ENCODE measurements at places on chromosomes 6 and 20. TPM values are rescaled to one million over a fixed set of nuclear protein-coding genes. Genes with fewer than 3 reads are reported as not detected.

DNA sequence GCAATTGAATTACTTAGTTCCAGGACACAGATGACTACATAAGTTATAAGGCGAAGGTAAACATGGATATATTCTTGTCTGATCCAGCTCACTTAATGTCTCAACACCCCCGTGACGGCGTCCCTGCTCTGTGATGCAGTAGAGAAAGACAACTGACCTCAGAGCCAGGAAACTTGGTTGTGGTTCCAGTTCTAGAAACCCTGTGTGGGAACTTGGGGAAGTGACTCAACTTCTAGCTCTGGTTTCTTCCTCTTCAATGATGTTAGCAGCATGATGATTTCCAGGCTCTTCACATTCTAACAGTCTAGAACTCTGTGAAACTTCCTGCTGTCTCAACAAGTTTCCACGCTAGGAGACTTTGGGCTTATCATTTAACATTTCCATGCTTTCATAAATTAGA is 18.4 kb downstream of the LAMA4 start:
- H3K4me3 ChIP-seq = no peak overlapping the region
- DNase-seq = no peak
- H3K4me1 ChIP-seq = peaks cover 70% of the 10 kb centered on the region
- peak overlapping the region; percentile 60 for H3K27ac ChIP-seq

DNA sequence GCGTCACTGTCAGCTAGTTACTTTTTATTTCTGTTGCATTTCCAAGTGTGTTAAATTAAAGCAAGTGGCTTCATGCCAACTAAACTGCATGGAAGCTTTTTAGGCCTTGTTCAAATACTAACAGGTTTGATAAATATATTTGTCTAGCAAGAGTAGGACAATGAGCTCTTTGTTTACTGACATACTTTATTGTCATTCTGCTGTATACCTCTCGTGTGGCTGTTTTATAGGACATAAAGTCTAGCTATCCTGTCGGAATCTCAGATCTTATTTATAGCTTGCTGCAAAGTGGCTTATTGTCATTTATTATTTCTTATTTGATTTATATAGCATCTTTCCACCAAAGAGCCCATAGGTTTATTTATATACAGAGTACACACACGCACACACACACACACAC is 711.1 kb downstream of the KIF16B start:
- no peak overlapping the region for H3K27ac ChIP-seq
- H3K36me3 ChIP-seq = no peaks in the 10 kb centered on the region
- H3K4me1 ChIP-seq = no peaks in the 10 kb centered on the region
- H3K27me3 ChIP-seq = no peaks in the 10 kb centered on the region
- DNase-seq = no peak

DNA sequence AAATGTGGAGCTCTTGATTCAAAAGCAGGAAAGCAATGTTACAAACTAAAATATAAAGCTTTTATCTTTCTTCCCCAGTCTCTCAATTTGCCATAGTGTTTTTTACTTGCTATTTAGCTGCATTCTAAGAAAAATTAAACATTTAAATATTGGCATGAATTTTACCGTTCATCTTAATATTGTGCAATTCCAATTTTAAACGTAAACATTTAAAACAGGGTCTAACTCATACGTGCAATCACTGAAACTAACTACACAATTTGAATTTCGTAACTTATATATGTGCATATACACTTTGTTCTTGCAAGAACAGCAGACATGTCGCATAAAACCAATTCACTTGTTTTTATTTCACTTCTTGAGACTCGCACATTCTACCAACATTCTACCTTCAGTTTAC is 280.8 kb upstream of the QKI start:
- no peaks in the 10 kb centered on the region for H3K27me3 ChIP-seq
- no peak overlapping the region for H3K4me3 ChIP-seq
- H3K4me1 ChIP-seq = no peaks in the 10 kb centered on the region

DNA sequence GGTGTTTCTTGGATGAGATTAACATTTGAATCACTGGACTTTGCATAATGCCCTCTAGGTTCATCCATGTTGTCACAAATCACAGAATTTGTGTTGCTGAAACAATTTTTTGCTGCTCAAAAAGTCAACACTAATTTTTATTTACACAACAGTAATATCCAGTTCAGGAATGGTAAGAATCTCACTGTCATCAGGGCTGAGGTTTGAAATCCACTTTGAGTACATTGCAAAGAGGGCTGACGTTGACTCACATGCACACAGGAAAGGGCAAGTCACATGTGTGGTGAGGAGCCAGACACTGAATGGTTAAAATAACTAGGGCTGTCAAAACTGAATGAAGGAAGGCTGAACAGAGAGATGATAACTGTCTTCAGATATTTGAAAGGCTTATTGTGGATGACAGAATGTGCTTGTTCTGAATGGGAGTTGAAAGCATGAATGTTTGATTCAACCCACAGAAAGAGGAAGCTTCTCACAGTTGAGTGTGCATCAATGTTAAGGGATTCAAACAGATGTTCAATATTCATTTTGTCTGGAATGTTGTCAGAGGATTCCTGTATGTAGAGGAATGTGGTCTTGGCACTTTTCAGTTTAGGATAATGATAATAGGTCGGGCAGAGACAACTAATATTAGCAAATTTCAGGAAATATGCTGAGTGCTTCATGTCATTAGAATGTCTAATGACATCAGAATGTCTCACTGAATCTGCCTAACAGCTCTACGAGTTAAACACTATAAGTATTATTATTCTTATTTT is 3.6 kb upstream of the ADGRG6 start:
- H3K27me3 ChIP-seq = peaks cover 2% of the 10 kb centered on the region
- H3K4me1 ChIP-seq = peaks cover 23% of the 10 kb centered on the region
- H3K4me3 ChIP-seq = no peak overlapping the region
- DNase-seq = no peak
- peak overlapping the region; percentile 60 for H3K27ac ChIP-seq
- no peaks in the 10 kb centered on the region for H3K36me3 ChIP-seq

DNA sequence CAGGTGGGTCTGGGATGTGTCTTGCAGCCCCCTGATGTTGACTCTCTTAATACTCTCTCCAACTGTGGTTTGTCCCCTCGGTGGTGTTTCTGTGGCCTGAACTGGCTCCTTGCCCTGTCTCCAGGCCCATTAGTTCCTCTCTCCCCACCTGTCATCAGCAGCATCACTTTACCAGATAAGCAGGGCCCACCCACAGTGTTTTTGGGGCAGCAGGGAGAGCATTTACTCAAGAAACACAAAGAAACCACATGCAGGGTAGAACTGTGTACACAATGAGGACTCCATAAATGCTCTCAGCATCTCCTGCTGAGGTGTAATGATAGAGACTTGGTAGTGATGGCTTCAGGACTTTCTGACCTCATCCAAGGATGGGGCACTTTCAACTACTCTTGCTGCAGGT is 20.2 kb upstream of the MRPS18A start:
- no peak overlapping the region for H3K4me3 ChIP-seq
- no peak overlapping the region for H3K27ac ChIP-seq
- H3K27me3 ChIP-seq = peaks cover 3% of the 10 kb centered on the region
- no peaks in the 10 kb centered on the region for H3K36me3 ChIP-seq
- peaks cover 37% of the 10 kb centered on the region for H3K4me1 ChIP-seq

- DNase-seq = no peak
- no peak overlapping the region for H3K4me3 ChIP-seq
- H3K36me3 ChIP-seq = peaks cover 16% of the 10 kb centered on the region
- no peaks in the 10 kb centered on the region for H3K27me3 ChIP-seq
Measured at GRCh38 chr6:169624785-169625184, 77.0 kb downstream of the WDR27 start.

GRCh38 chr20:10591946-10592521 is 81.8 kb downstream of the JAG1 start:
- peak overlapping the region; percentile 91 for H3K27ac ChIP-seq
- peaks cover 80% of the 10 kb centered on the region for H3K4me1 ChIP-seq
- no peak for DNase-seq
- H3K4me3 ChIP-seq = no peak overlapping the region
- H3K36me3 ChIP-seq = peaks cover under 1% of the 10 kb centered on the region

DNA sequence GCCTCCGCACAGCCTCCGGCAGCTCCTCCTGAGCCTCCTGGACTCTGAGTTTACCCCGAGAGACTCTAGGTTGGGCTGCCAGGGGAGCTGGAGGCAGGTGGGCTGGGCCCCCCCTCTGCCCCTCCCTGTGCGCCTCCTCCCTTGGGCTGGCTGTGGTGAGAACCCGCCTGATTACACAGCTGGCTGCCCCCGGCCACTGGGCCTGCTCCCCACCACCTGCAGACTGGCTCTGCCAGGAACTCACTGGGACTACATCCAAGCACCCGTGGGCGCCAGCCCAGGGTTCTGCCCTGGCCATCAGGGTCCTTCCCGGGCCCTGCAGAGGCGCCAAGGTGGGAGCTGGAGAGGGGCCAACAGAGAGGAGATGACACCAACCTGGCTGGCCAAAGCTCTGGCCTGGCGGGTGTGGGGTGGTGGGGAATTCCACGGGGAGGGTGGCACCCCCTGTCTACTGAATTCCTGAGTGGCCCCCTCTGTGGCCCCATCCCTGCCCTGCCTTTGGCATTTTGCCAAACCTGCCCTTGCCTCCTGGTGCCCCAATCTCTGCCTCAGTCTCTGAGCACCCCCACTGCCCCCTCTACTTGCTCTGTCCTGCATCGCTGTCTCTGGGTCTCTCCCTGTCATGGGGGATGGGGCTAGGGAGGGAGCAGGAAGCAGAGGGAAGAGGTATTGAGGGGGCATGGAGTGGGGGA is 21.9 kb upstream of the CDH22 start:
- H3K27ac ChIP-seq = no peak overlapping the region
- H3K4me1 ChIP-seq = no peaks in the 10 kb centered on the region
- DNase-seq = no peak
- no peak overlapping the region for H3K4me3 ChIP-seq
- peaks cover 3% of the 10 kb centered on the region for H3K36me3 ChIP-seq

- no peak for DNase-seq
- peaks cover 25% of the 10 kb centered on the region for H3K4me1 ChIP-seq
- H3K27me3 ChIP-seq = peaks cover 5% of the 10 kb centered on the region
- no peaks in the 10 kb centered on the region for H3K36me3 ChIP-seq
- no peak overlapping the region for H3K4me3 ChIP-seq
Measured at GRCh38 chr20:14948416-14948815, 611.0 kb upstream of the FLRT3 start.

- H3K27me3 ChIP-seq = peaks cover 48% of the 10 kb centered on the region
- H3K4me3 ChIP-seq = no peak overlapping the region
- no peak for DNase-seq
Measured at GRCh38 chr6:41194386-41194785, 6.6 kb downstream of the TREML2 start.

- peaks cover 31% of the 10 kb centered on the region for H3K27me3 ChIP-seq
- H3K4me3 ChIP-seq = no peak overlapping the region
- no peaks in the 10 kb centered on the region for H3K4me1 ChIP-seq
- H3K27ac ChIP-seq = no peak overlapping the region
Measured at GRCh38 chr20:44765091-44765490, 19.4 kb downstream of the KCNK15 start.

DNA sequence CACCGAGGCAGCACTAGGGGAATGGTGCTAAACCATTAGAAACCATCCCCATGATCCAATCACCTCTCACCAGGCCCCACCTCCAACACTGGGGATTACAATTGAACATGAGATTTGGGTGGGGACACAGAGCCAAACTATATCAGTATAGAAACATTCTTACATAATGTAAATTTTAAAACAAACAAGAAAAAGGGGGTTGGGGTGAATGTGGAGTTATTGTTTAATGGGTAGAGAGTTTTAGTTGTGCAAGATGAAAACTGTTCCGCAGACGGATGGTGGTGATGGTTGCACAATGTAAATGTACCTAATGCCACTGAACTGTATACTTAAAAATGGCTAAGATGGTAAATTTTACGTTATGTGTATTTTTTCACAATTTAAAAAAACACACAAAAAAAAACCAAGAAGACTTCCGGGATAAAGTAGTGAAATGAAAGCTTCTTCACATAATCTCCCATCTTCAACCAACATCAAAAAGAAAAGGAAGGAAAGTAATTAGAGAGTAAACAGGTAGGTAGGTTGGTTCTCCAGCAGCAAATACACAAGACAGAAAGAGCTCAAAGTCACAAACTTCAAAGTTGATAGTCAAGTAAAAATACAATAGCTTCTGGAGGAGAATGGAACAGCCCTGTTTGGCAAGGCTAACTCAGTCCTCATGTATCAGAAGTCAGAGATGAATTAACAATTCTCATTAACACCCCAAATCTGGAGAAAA is 16.3 kb downstream of the RARS2 start:
- no peak overlapping the region for H3K4me3 ChIP-seq
- H3K4me1 ChIP-seq = peaks cover 63% of the 10 kb centered on the region
- no peaks in the 10 kb centered on the region for H3K27me3 ChIP-seq
- peaks cover 3% of the 10 kb centered on the region for H3K36me3 ChIP-seq
- H3K27ac ChIP-seq = peak overlapping the region; percentile 1
- no peak for DNase-seq

- no peak for DNase-seq
- no peaks in the 10 kb centered on the region for H3K27me3 ChIP-seq
- no peak overlapping the region for H3K4me3 ChIP-seq
- no peak overlapping the region for H3K27ac ChIP-seq
- H3K4me1 ChIP-seq = peaks cover 14% of the 10 kb centered on the region
Measured at GRCh38 chr20:32213870-32214269, 6.2 kb downstream of the POFUT1 start.

- peaks cover 18% of the 10 kb centered on the region for H3K4me1 ChIP-seq
- DNase-seq = no peak
- no peak overlapping the region for H3K27ac ChIP-seq
- H3K36me3 ChIP-seq = peaks cover 5% of the 10 kb centered on the region
Measured at GRCh38 chr6:12637960-12638641, 78.5 kb upstream of the PHACTR1 start.

GRCh38 chr6:32554116-32554965 is 24.3 kb upstream of the HLA-DRB5 start:
- no peak overlapping the region for H3K4me3 ChIP-seq
- no peak for DNase-seq
- H3K27ac ChIP-seq = no peak overlapping the region
- no peaks in the 10 kb centered on the region for H3K36me3 ChIP-seq
- H3K27me3 ChIP-seq = peaks cover 20% of the 10 kb centered on the region

DNA sequence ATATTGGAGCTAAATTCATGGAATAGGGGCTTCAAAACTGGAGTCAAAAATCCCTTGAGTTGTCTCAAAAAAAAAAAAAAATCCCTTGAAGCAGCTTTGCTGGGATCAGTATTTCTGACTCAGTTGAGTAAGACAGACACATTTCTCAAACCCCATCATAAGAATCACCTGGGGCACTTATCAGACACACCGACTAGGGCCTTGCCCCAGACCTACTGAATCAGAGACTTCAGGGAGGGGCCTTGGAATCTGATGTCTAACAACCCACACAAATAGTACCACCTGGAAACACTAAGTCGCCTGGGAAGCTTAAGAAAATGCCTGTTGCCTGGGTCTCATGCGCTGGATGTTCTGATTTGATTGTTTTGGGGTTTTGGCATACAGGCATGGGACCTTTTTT is 44.9 kb upstream of the RNF144B start:
- peaks cover 5% of the 10 kb centered on the region for H3K4me1 ChIP-seq
- DNase-seq = no peak
- no peaks in the 10 kb centered on the region for H3K27me3 ChIP-seq
- no peak overlapping the region for H3K27ac ChIP-seq

GRCh38 chr20:24407151-24407550 is 62.3 kb upstream of the SYNDIG1 start:
- H3K27me3 ChIP-seq = peaks cover 14% of the 10 kb centered on the region
- no peak overlapping the region for H3K4me3 ChIP-seq
- peaks cover 32% of the 10 kb centered on the region for H3K4me1 ChIP-seq

GMPR gene
- 11.5 TPM for total RNA-seq

C6orf141 gene
- total RNA-seq = not detected

TRIM40 gene
- not detected for total RNA-seq

PARD6B gene
- total RNA-seq = 2.2 TPM

MCCD1 gene
- total RNA-seq = not detected

PRSS16 gene
- 1.1 TPM for total RNA-seq

PRR18 gene
- 0.70 TPM for total RNA-seq

SLCO4A1 gene
- not detected for total RNA-seq

IL17F gene
- not detected for total RNA-seq

SNAP25 gene
- total RNA-seq = 0.65 TPM

SESN1 gene
- total RNA-seq = 9.5 TPM

SLC2A10 gene
- total RNA-seq = 43.5 TPM

All from chondrocyte (in vitro differentiated cells).